IPS DF 6.9 (cell line): ENCODE measurements at places on chromosomes 7 and 10.

- DNase-seq, result no peak
- H3K27me3 ChIP-seq, result no peaks in the 10 kb centered on the region
- no peak overlapping the region for H3K27ac ChIP-seq
- H3K36me3 ChIP-seq, result no peaks in the 10 kb centered on the region
- H3K4me3 ChIP-seq, result no peak overlapping the region
These were observed 59.5 kb downstream of the AHR start for GRCh38 chr7:17357952-17358351.

GRCh38 chr7:68936471-68937035 lies 661.7 kb upstream of the AUTS2 start:
- H3K27me3 ChIP-seq, result no peaks in the 10 kb centered on the region
- H3K36me3 ChIP-seq, result no peaks in the 10 kb centered on the region
- no peak overlapping the region for H3K27ac ChIP-seq

- H3K27me3 ChIP-seq, result no peaks in the 10 kb centered on the region
- H3K27ac ChIP-seq, result no peak overlapping the region
- no peaks in the 10 kb centered on the region for H3K36me3 ChIP-seq
- DNase-seq, result no peak
- no peak overlapping the region for H3K4me3 ChIP-seq
These were observed 178.9 kb downstream of the ADK start for GRCh38 chr10:74329873-74330272.

GRCh38 chr7:29207162-29207801 lies 12.7 kb downstream of the CHN2 start:
- H3K36me3 ChIP-seq, result no peaks in the 10 kb centered on the region
- H3K4me3 ChIP-seq, result no peak overlapping the region
- no peak for DNase-seq
- H3K27ac ChIP-seq, result no peak overlapping the region

- H3K27me3 ChIP-seq, result no peaks in the 10 kb centered on the region
- H3K4me1 ChIP-seq, result no peaks in the 10 kb centered on the region
- H3K4me3 ChIP-seq, result no peak overlapping the region
- no peaks in the 10 kb centered on the region for H3K36me3 ChIP-seq
- DNase-seq, result no peak
- H3K27ac ChIP-seq, result no peak overlapping the region
These were observed 67.3 kb downstream of the ST7 start for GRCh38 chr7:117020591-117020973.

- H3K36me3 ChIP-seq, result no peaks in the 10 kb centered on the region
- DNase-seq, result no peak
- H3K27ac ChIP-seq, result no peak overlapping the region
- H3K4me1 ChIP-seq, result no peaks in the 10 kb centered on the region
These were observed 348.4 kb upstream of the MTPN start for GRCh38 chr7:136325578-136325977.

- no peaks in the 10 kb centered on the region for H3K27me3 ChIP-seq
- DNase-seq, result no peak
- H3K4me3 ChIP-seq, result no peak overlapping the region
- no peak overlapping the region for H3K27ac ChIP-seq
- no peaks in the 10 kb centered on the region for H3K4me1 ChIP-seq
These were observed 384.1 kb downstream of the GATA3 start for GRCh38 chr10:8438603-8439002.

DNA sequence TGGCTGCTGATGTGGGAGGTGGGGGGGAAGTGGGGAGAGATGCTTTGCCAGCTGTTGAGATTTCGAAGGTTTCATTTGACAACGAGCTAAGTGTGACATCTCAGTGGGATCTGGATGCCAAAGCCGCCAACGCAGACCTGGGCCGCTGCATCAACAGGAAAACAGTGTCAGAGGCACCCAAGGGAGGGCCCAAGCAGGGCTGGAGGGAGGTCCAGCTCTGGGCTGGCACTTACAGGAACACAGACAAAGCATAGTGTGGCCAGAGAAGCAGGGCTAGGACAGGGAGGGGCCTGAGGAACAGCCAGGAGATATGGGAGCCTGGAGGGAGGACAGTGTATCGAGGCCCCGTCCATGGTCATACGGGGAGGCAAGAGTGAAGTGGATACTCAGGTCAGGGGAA lies 73.1 kb downstream of the GTF2IRD1 start:
- no peak overlapping the region for H3K4me3 ChIP-seq
- no peaks in the 10 kb centered on the region; the same call in 1 of the 2 replicates for H3K4me1 ChIP-seq
- H3K27ac ChIP-seq, result no peak overlapping the region
- no peaks in the 10 kb centered on the region for H3K27me3 ChIP-seq
- H3K36me3 ChIP-seq, result peaks cover 6% of the 10 kb centered on the region; the same call in 1 of the 2 replicates
